Mesothelial cell of epicardium (in vitro differentiated cells): ENCODE measurements at places on chromosomes 5 and 9. TPM values are rescaled to one million over a fixed set of nuclear protein-coding genes. Genes with fewer than 3 reads are reported as not detected.

Gene FSTL4
- 9.7 to 14.3 TPM (median 11.5 TPM) in 3 replicates for total RNA-seq

Gene ELOVL7
- 8.6 to 9.4 TPM (median 9.2 TPM) in 3 replicates for total RNA-seq

Gene MTAP
- 78.5 to 90.0 TPM (median 88.3 TPM) in 3 replicates for total RNA-seq

Gene LMX1B
- total RNA-seq: 0.09 TPM in 1 of 3 replicates, not detected in the others

Gene P4HA2
- total RNA-seq: 66.3 to 68.7 TPM (median 66.9 TPM) in 3 replicates

Gene PKD2L2
- not detected in 3 replicates for total RNA-seq

Gene CHD1
- 47.6 to 49.0 TPM (median 47.8 TPM) in 3 replicates for total RNA-seq

Gene PDE6A
- total RNA-seq: 0.18 to 0.38 TPM (median 0.29 TPM) in 3 replicates

GRCh38 chr5:108345541-108346171 is 36.2 kb downstream of the FBXL17 start:
- no peak for DNase-seq

- no peak for DNase-seq
Measured at GRCh38 chr5:96968074-96968473, 32.2 kb downstream of the LNPEP start.

GRCh38 chr5:131084436-131084835 is 80.6 kb downstream of the HINT1 start:
- no peak for DNase-seq

DNA sequence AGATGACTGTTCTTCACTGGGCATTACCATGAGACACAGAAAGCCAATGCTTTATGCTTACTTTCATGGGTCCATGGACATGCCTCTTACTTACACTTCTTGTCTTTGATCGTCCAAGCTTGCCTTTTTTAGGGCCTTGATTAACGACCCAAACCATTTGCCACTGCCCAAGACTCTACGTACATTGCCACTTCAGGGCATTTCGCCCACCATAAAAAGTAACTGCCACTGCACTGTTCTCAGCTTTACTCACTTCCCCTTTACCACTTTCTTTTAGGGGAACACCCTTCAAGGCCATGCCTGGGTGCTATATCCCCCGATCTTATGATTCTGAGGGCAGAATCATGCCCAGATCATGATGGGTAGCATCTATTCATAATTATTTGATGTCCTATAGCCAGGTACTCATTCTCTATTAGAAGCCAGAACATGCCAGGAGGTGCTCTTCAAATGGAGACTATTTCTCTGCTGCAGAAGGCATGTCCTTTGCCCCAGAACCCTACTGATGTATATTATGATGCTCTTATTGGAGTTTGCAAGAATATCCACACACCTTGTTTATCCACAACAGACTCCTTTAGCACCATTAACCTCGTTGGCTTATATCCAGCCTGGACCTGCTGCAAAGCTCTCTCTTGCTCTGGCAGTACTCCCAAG is 64.1 kb upstream of the RAD23B start:
- DNase-seq: no peak

- no peak for DNase-seq
Measured at GRCh38 chr5:129909225-129909624, 5.0 kb downstream of the CHSY3 start.

DNA sequence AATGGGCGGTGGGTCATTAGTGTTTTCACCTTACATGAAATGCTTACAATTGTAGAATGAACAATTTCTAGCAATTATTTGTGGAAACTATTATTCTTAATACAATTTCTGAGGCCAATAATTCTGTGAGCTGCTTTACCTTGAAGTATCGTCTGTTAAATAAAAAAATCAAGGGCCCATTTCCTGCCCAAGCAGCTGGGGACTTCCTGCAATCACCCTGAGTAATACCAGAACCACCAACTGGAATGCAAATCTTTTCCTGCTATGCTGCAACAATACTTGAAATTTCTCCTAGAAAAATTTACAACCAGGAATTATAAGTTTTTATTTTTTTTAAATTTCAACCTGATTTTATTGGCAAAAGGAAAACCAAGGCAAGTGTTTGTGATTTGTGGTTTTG is 52.6 kb downstream of the ADAMTS16 start:
- DNase-seq: no peak

DNA sequence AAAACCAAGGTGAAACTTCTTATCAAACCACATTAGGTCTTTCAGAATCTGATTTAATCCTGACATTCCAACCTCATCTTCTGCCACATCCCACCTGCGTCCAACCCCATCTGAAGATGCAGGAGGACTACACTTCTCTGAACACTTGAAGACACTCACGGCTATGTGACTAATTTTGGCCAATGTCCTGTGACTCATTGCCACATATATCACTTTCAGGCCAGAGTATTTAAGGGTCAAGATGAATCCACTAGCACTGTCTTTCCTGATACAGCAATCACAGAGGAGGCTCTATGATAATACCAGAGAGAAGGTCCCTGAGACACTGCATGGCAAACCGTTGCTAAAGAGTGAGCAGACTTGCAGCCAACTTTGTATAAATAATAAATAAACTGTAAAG is 323.4 kb downstream of the NR2F1-AS1 start:
- DNase-seq: no peak

DNA sequence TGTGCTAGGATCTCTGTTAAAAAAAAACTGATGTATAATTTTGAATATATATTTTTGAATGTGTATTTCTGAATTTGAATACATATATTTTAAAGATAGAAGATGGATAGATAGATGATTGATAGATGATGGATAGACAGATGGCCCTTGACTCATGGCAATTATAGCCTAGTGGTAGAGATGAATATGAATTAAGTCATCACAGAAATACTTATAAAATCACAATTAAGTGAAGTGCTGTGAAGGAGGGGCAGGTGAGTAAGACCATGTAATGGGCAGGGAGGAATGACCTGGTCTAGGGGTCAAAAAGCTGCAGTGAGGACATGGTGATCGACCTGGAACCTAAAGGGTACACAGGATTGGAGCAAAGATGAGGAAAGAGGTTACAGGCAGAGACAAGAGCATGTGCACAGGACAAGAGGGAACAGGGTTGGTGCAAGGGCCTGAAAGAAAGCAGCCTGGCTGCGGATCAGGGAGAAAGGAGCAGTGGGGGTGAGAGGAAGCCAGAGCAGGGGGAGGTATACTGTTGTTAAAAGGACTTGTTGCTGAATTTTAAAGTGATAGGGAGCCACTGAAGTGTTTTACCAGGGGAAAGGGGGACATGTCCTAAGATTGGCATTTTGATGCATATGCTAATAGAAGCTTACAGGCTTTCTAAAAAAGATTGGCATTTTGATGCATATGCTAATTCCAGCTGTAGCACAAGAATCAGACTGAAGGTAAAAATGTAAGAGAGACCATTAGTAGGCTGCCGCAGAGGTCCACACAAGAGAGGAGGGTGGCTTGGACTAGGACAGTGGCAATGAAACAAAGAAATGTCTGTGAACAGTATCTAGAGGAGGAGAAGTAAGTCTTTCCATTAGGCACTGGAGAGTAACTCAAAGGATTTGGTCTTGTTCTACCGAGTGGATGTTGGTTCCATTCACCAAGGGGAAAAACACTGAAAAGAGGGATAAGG is 527.8 kb downstream of the AGTPBP1 start:
- DNase-seq: no peak

- no peak for DNase-seq
Measured at GRCh38 chr9:112278152-112278551, 55.3 kb downstream of the PTBP3 start.

GRCh38 chr5:159768243-159768642 is 148.0 kb upstream of the ADRA1B start:
- DNase-seq: no peak

DNA sequence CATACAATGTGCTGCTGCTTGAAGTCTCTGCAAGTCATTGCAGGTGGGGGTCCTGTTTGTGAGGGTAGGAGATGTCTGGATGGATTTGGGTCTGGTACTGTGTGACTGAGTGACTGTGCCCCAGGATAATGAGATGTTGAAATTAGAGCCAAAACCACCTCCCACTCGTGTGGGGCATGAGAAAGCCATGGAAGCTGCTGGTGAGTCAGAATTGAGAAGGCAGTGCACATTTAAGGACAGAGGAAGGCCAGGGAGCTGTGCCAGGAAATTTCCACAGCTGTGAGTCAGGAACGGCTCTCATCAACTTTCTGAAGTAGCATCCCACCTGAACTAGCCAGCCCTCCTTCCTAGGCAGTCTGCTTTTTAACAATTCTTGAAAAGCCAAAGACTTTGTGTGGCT is 229.8 kb downstream of the DRD1 start:
- DNase-seq: no peak

GRCh38 chr5:7717691-7718090 is 133.2 kb downstream of the CFAP90 start:
- no peak for DNase-seq

GRCh38 chr5:41747301-41747700 is 122.9 kb downstream of the OXCT1 start:
- DNase-seq: no peak

DNA sequence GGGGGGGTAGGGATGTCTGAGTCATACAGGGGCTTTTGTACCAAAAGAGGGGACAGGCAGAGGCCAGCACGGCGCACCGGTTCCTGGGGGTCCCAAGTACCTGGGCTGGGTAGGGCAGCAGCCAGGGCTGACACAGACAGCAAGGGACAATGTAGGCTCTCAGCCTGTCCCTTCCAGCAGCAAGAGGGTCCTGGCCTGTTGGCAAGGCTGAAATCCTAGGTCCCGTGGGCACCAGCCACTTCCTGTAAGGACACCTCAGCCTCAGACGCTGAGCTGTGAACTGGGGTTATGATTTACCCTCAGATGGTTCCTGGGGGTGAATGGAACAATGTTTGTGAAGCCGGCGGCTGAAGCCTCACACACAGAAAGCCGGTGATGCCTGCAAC is 41.3 kb downstream of the NACC2 start:
- no peak for DNase-seq

DNA sequence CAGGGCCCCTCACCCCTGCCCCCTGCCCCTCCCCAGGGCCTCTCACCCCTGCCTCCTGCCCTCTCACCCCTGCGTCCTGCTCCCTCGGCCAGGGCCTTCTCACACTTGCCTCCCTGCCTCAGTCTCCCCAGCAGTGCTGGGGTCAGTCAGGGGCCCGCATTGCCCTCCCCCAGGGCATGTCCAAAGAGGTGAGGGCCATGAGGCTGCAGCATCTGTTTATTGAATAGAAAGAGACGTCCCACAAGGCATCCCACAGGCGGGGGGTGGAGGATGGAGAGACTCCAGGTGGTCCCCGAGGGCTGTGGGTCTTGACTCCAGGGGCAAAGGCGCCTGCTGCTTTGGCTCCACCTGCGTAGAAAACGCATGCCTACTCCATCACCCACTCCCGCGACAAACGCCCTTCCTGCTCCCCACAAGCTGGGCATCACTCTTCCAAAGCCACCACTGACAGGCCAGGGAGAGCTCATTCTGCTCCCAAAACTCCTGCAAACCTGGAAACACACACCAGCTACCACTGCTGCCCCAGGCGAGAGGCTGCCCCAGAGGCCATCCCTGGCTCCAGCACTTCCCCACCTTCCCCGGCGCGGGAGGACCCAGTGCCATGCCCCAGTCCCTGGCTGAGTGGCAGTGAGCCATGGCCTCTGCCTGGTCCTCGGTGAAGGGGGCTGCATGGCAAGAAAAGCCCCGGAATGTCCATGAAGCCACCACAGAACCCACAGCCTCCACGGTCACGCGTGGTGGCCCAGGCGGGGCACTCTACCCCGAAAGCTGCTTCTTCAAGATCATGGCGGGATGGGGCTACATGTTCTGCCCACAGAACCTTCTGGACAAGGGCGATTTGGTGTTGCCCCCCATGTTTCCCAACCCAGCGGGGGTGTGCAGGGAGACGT is 1.6 kb upstream of the LCN8 start:
- DNase-seq: no peak
